ENCODE measurements at places on chromosomes 6 and 20.

GRCh38 chr6:105152880-105153279 is 26.9 kb downstream of the POPDC3 start:
- DNase-seq, result no peak

DNA sequence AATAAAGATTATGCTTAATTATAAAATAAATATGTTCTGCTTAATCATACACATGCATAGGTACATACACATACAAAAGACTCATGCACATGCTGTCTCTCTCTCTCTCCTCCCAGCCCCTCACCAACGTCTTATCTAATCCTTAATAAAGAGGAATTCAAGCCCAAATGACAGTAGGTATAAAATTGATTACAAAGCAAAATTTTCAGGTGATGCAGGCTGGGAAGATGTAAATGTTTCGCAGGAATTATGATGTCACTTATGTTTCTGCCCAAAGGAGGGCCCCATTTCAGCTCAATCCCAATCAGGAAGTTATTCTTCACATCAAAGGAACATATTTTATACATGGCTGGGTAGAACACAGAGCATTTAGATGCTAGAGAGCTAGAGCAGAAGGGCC is 284.6 kb upstream of the ID4 start:
- no peak for DNase-seq

- no peak for DNase-seq
Measured at GRCh38 chr6:135622081-135622480, 124.5 kb upstream of the AHI1 start.

DNA sequence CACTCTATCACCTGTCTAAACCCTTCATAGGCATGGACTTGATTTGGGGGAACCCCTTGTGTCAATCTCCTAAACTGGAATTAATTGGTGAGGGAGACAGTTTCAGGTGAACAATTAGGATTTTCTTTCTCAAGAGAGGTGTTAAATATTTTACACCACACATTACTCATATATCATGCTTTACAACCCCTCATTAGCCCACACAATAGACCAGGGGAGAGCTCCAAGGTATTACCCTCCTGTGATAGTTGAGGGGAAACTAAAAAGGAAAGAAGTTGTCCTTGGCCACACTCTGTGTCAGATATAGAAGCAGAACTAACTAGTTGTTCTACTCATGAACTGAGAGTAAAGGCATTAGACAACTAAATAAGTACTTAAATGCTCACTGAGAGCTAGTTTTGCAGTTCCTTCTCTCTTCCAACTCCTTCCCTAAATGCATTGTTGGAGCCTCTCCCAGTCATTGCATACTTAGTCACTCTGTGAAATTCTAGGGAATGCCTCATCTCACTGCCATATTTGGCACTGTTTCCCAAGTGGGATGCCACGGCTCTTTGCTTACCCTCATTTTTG is 183.7 kb upstream of the CEP162 start:
- no peak for DNase-seq

DNA sequence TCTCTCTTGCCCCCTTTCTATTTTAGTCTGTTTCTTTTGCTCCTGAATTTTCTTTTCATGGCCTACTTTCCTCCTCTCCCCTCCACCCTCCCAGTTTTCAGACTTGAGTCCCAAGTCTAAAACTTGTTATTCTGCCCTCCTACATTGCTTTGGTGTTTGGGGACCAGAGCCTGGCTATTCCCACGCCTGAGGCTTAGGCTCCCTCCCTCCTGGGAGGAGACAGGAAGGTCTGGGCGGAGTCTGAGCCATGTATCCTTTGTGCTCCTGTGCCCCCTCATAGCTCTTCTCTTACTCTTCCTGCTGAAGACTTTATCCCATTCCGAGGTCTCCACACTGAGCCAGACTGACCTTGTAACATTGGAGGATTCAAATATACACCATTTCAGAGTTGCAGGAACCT is 69.5 kb downstream of the DAAM2 start:
- DNase-seq, result no peak

- no peak for DNase-seq
Measured at GRCh38 chr20:20017844-20018185, 653 bp downstream of the NAA20 start.

DNA sequence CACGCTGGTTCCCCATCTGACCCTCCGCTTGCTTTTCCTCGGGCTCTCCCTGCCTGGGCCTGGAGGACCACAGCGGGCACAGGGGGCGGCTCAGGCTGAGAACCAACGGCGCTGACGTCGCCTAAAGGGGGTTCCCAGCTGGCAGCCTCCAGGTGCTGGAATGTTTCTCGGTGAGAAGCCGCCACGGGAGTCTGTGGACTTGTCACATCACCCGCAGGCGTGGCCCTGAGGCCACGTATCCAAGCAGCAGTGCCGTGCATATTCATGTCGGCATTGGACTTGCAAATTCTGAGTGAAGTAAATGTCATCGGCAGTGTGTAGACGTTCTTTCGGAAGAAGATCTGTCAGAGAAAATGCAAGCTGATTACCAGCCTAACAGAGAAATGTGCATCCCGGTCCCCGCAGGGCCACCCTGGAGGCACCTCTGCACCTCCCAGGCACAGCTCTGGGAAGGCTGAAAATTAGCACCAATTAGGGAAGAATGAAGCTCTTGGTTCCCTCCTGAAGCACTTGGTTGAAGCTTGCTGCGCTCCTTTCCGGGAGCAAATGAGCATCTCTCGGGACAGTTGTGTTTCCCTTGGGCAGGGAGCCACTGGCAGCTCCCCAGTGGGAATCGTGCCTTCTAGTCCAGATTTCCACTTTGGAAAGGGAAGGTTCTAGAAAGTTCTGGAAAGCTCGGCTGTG is 24.3 kb downstream of the NTSR1 start:
- no peak for DNase-seq

All from stimulated activated CD4-positive, alpha-beta T cell treated with anti-CD3 and anti-CD28 coated beads, Interleukin-12 subunit alpha, Interleukin-12 subunit beta, amount 100 ng/mL, for 48 hours (primary cell).